A172 (cell line): ENCODE measurements at places on chromosomes 11 and 22.

- peak; percentile 12 for DNase-seq
Measured at GRCh38 chr11:119155733-119156492, 7.1 kb downstream of the ABCG4 start.

DNA sequence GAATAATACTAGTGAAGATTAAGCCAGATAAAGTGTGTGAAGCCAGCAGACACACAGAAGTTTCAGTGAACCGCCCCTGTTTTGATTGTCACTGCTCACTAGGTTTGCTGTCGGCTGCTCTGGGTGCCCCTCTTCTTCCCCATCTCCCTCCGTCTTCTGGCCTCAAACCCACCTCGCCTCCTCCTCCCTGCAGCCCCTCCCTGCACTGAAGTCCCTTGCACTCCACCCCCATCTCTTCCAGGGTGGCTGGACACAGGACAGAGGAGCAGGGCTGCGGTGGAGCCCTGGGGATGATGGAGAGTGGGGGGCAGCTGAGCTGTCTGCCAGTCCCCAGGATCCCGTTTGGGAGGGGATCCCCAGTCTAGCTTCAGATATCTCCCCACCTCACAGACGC is 53.5 kb downstream of the CYTH4 start:
- DNase-seq, result no peak

GRCh38 chr11:77589181-77589520 is 602 bp upstream of the AQP11 start:
- no peak for DNase-seq

- DNase-seq, result no peak
Measured at GRCh38 chr11:134543645-134544044, 131.6 kb upstream of the B3GAT1 start.

- DNase-seq, result peak; percentile 82
Measured at GRCh38 chr11:70420008-70420464, 21.7 kb downstream of the CTTN start.
